NCI-H1417 (cell line): ENCODE measurements at places on chromosomes 3 and 15.

DNA sequence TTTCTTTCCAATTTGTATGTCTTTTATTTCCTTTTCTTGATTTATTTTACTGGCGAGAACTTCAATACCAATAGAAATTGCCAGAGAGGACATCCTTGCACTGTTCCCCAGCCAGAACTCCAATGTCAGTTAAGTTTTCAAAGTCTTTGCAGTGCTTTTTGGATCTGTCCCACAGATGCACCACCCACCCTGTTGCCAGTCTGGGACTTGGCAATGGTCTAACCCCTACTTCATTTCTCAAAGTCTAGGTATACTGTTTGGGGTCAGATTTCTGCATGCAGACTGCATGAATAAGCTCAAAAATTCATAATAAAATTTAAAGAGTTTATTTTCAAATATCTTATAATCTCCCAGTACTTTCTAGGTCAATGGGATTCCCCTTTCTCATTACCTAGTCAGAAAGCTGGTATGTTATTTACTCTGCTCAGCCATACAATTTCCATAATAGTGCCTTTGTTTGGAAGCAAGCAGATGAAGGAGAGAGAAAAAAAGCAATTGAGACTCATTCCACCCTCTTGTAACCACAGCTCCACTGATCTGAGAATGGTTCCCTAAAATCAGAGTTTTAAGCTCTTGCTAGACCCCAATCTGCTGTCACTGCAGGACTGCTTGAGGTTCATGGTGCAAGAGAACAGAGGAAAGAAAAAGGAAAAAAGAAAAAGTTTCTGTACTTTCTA, 125.9 kb upstream of the PLXND1 start:
- peak; percentile 26 for DNase-seq

- no peak for DNase-seq
Observed at GRCh38 chr15:55266547-55266946, 23.1 kb downstream of the RAB27A start.

- DNase-seq: no peak
Observed at GRCh38 chr15:80596521-80596976, 98.6 kb upstream of the ABHD17C start.

DNA sequence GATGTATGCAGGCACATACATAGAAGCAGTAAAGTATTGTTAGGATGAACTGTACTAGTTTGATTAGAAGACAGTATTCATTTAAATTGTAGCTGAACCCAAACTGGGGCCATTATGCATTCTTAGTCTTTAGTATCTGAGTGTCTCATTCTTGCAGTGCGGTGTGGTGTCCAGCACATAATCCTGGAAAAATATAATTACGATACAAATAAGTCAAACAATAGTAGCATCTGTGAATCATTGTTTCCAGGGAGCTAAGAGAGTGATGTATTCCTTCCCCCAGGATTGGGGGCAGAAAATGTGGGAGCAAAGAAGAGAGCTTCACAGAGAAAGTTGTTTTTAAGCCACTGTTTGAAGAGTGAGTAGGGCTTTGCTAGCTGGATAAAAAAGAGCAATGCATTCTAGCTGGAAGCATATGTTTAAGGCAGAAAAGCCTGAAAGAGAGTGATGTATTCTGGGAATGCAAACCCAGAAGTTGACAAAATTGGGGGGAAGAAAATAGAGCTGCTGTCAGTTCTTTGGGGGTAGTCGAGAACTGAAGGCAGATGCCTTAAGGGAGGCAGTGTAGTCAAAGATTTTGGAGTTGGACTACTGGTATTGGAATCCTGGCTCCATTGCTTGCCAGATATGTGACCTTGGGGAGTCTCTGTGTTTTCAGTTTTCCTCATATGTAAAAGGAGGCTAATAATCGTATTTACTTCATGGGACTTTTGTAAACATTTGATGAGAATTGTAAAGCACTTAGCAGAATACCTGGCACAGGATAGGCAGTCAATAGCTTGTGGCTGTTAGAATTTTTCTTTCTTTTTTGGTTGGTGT, 14.1 kb downstream of the SLMAP start:
- DNase-seq: no peak

DNA sequence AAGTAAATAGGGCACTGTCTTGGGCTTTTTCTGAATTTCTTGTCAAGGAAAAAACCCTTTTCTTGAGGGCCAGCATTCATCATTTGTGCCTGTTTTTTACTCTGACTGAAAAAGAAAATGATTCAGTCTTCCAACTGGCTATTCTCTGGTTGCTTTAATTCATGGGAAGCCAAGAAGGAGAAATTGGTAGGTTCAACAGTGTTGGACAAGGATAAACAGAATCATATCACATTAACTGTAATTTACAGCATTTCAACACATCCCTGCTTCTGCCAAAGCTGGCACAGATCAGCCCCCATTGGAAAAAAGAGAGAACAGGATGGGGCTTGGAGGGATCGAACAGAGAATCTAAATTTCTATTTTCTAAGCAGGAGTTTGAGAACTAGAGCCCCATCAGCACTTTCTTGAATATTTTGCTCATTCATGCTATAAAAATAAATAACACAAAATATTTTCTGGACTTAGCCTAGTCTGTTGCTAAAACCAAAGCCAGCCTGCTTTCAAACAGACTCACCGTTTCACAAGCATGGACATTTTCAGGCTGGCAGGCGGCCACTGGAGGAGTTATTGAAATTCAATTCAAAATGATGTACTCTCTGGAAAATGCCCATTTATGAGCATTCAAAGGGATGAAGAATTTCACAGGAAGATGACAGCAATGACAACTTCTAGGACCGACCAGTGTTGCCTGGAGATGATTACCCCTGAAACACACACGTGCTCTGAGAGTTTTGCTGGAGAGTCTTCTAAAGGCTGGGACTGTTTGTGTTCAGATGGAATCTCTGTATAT, 181.2 kb downstream of the WNT5A start:
- no peak for DNase-seq

- DNase-seq: peak; percentile 99
Observed at GRCh38 chr3:129439817-129440617, at the start of the genes IFT122 and MBD4. TSS of gene IFT122 (plus strand) at chr3:129440224. CDS start at chr3:129440331, 107 bp downstream. TSS of gene MBD4 (minus strand) at chr3:129439948. CDS start at chr3:129439833, 115 bp downstream.

- no peak for DNase-seq
Observed at GRCh38 chr3:54294214-54294613, 171.9 kb downstream of the CACNA2D3 start.

GRCh38 chr15:73375012-73375411, 6.3 kb upstream of the HCN4 start:
- DNase-seq: no peak

- no peak for DNase-seq
Observed at GRCh38 chr3:196179380-196180308, 31.6 kb downstream of the ZDHHC19 start.

- DNase-seq: no peak
Observed at GRCh38 chr3:30890907-30891306, 3.6 kb downstream of the GADL1 start.
